ENCODE measurements at places on chromosomes 4 and X.

DNA sequence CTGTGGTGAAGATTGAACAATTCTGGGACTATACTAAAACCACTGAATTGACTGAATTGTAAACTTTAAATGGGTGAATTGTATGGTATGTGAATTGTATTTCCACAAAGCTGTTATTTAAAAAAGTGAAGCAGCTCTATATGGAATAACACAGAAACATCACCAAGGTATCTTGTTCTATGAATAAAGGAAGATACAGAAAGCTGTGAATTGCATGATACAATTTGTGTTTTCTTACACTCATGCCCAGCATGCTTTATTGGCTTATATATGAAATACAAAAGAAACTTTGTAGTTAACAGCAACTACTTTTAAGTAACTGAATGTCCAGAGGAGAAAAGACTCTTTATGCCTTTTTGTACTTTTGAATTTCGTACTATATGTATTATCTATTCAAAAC is 11.5 kb downstream of the CBR4 start:
- DNase-seq, result no peak

DNA sequence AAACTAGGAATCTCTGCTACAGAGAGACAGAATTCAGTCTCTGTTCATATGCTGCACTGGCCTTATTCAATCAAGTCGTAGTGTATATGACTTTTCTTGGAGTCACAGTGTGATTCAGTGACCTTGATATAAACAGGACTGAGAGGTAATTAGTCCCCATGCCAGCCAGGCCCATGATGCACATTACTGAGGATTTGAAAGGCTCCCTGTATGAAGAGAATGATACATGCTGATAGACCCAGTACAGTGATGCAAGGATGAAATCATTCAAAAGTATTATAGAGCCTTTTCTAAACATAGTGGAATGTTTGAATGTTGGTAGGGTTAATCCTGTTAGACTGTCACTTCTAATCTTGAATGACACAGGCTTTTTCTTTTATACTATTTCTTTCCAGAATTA is 34.1 kb downstream of the ANXA3 start:
- DNase-seq, result no peak

DNA sequence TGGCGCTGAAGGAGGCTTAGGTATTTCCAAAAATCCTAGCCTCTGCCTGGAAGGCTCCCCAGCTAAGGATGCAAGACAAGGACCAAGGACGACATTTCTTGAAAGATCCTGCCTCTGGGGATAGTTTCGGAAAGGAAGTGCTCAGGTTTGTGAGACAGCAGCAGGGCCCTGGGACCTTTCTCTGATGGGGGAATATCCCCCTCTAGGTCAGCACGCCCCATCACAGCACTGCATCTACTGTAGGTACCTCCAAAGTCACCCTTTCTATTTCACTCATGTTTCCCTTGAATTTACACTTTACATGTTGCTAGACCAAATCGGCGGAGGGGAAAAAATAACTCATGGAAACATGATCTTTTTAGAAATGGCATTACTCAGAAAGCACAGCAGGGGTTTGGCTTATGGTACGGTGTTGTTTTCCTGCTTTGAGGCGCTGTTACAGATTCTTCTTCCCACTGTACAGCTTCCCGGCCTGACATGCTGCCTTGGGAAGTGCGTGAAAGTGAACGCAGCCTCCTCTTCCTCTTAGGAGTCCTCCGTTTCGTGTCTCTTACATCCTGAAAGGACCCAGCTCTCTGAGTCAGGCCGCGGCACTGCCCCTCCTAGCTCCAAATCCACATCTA is 77.2 kb upstream of the DHRSX start:
- DNase-seq, result no peak

- no peak for DNase-seq
Observed at GRCh38 chr4:143320113-143320512, 16.6 kb upstream of the GAB1 start.

- no peak for DNase-seq
Observed at GRCh38 chr4:48795108-48795507, 15.0 kb upstream of the FRYL start.

DNA sequence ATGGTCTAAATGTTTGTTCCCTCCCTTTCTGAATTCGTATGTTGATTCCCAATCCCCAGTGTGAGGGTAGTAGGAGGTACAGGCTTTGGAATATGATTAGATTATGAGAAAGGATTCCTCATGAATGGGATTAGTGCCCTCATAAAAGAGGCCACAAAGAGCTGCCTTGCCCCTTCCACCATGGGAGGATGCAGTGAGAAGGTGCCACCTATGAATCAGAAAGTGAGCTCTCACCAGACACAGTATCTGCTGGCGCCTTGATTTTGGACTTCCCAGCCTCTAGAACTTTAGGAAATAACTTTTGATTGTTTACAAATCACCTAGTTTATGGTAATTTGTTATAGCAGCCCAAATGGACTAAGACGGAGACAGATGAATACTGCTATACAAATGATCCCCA is 3.6 kb downstream of the ATP10D start:
- no peak for DNase-seq

DNA sequence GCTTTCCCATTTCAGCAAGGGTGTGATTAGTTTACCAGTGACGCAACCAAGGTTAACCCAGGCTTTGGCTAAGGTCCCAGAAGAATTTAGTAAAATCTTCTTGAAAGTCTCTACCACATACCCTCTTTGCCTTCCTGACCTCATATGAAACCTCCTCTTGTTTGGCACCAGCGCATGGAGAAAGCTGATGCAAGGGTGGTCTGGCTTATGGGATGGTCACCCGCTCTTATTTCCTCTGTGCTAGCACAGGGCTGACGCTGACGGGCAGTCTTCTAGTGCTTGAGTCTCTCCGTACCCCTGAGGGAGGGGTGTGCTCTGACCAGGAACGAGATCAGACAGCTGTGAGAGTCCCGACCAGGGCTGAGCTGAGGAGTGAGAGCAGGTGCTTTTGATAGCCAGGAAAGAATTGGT is 137.6 kb downstream of the TENM3 start:
- no peak for DNase-seq

DNA sequence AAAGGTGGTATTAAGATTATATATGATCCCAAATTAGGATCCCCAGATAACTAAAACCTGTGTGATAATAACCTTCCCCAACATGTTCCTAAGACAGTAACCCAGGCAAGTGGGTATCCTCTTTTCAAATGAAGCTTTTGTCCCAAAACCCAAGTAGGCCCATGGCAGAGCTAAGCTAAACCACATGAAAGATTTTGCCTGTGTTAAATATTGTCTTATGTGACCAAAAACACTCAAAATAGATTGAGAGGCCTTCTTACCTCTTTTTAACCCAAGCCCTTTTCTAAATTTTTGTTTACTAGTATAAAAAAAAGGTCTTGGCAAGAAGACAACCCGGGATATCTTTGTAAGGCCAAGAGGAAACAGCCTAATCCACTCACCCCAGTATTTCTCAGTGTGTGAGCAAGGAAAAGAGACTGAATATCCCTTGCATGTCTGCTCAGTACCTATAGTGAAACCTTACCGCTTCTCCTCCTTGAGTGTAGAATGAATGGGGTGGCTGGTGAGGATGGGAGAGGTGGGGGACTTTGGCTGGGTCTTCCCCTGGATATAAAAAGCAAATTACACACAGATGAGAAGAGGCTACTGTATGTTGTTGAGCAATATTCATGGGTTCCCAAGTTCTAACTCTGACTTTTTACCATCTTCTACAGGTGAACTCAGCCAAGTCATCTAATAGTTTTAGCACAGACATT is 188.8 kb upstream of the BMP3 start:
- no peak for DNase-seq

- no peak for DNase-seq
Observed at GRCh38 chrX:106566362-106566761, 45.4 kb upstream of the RADX start.

DNA sequence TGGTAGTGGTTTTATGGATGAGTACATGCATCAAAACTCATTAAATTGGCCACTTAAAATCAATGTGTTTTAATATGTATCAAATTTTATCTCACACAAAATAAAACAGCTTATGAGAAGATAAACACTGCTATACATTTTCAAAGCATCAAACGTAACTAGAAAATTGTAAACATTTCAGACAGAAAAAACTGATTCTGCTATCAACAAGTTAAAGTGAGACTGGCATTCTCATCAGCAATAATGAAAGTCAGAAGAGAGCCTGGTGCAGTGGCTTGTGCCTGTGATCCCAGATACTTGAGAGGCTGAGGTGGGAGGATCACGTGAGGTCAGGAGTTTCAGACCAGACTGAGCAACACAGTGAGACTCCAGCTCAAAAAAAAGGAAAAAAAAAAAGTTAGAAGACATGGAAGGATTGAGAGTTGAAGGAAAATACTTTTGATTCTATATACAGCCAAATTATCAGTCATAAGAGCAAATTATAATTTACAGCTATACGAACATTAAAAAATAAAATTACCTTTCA is 2.9 kb downstream of the TBCK start:
- DNase-seq, result no peak

- no peak for DNase-seq
Observed at GRCh38 chr4:136540747-136541146, 991.5 kb downstream of the PCDH18 start.

DNA sequence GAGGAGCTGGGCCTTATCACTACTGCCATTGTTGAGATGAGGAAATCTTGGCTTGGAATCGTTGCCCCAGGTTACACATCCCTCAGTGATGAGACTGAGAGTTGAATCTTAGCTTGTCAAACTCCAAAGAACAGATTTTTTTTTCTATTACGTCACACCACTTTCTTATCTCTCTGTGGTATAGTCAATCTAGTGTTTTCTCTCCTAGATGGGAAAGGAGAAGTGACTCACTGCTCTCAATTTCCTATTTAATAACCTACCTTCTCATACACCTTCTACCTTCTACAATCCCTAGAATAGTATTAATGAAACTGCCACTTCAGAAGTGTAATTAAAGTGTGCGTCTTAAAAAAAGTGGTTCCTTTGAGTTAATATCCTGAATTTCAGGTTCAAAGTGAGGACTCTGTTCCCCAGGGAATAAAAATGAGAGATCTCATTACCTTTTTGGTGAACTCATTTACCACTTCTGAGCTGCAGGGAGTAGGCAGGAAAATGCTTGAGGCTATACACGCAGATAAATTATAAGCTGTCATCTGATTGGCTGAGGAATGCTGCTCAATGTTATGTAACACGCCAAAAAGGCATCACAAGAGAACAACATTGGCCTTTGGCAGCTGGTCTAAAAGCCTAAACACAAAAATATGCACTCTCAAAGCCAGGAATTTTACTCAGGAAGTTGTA is 59.3 kb downstream of the MAD2L1 start:
- DNase-seq, result no peak

GRCh38 chr4:173017802-173018201 is 150.8 kb upstream of the GALNT7 start:
- no peak for DNase-seq
